ENCODE measurements at places on chromosomes 1 and 21.
A peak's percentile ranks its signal among the peaks of the same experiment; 100 is the strongest.

GRCh38 chr1:94660994-94661393, 119.4 kb upstream of the F3 start:
- no peak for DNase-seq

- no peak for DNase-seq
These were observed 27.4 kb downstream of the LAMB3 start for GRCh38 chr1:209624558-209625549.

GRCh38 chr1:11721311-11721710, 14.6 kb upstream of the AGTRAP start:
- no peak for DNase-seq

DNA sequence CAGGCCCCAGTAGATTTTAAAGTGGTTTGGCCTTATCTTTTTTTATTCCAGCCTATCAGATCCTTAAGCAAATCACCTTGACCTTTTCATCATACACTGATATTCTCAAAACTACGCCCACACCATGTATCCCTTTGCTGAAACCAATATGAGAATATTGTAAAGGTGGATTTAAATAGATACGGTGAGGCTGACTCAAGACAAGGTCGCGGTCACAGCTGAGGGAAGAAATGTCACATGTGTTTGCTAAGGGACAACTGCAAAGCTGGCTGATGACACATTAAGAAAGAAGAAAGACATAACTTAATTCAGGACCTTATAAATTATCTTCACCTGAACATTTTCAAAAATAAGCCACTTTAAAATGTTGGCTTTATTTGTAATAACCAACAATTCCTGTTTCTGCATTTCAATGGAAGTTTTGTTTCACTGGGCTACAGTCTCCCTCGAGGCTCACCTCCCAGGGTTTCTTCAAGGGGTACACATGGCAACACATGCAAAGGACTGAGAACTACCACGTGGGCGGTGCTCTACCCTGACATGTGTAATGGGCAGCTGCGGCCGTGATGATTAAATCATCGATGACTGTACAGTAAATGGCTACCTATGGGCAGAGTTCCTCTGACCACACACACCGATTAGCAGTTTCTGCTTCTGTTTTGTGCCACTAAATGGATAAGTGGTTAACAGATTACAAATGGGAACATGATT, 189.5 kb downstream of the SIPA1L2 start:
- DNase-seq = no peak

GRCh38 chr1:29179641-29180184, 2.0 kb downstream of the SRSF4 start:
- DNase-seq = no peak

DNA sequence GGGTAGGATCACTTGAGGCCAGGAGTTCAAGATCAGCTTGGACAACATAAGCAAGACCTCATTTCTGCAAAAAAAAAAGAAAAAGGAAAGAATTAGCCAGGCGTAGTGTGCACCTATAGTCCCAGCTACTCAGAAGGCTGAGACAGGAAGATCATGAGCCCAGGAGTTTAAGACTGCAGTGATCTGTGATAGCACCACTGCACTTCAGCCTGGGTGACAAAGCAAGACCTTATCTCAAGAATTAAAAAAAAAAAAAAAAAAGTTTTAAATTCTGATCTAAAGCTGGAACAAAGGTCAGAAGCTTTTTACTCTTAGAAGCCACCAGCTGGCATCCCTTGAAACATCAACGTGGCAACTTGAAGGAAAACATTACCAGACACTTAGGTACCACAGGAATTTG, 45.3 kb downstream of the HENMT1 start:
- DNase-seq = no peak

- DNase-seq = no peak
These were observed 18.5 kb upstream of the MTARC1 start for GRCh38 chr1:220768126-220768601.

DNA sequence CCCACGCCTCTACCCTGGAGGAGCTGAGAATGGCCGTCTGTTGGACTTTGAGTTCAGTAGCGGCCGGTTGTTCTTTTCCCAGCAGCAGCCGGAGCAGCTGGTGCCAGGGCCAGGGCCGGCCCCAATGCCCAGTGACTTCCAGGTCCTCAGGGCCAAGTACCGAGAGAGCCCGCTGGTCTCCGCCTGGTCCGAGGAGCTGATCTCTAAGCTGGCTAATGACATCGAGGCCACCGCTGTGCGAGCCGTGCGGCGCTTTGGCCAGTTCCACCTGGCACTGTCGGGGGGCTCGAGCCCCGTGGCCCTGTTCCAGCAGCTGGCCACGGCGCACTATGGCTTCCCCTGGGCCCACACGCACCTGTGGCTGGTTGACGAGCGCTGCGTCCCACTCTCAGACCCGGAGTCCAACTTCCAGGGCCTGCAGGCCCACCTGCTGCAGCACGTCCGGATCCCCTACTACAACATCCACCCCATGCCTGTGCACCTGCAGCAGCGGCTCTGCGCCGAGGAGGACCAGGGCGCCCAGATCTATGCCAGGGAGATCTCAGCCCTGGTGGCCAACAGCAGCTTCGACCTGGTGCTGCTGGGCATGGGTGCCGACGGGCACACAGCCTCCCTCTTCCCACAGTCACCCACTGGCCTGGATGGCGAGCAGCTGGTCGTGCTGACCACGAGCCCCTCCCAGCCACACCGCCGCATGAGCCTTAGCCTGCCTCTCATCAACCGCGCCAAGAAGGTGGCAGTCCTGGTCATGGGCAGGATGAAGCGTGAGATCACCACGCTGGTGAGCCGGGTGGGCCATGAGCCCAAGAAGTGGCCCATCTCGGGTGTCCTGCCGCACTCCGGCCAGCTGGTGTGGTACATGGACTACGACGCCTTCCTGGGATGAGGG, 28.5 kb upstream of the SPSB1 start:
- no peak for DNase-seq

DNA sequence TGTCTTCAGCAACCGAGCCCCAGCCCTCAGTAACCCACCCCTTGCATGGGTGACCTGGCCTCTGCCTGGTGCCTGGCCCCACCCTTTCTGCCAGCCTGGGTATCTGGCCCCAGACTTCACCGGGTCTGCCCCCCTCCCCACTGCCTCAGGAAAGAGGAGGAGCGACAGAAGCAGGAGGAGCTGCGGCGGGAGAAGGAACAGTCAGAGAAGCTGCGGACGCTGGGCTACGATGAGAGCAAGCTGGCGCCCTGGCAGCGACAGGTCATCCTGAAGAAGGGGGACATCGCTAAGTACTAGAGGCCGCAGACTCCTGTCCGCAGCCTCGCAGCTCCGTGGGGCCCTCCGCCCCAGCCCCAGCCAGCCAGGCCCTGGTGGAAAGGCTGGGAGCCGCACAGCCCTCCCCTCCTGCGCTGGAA, 6.1 kb downstream of the TNFRSF25 start:
- no peak for DNase-seq

GRCh38 chr1:219708919-219709543, 96.1 kb upstream of the ZC3H11B start:
- no peak for DNase-seq

GRCh38 chr21:29304597-29304996, 5.9 kb downstream of the BACH1 start:
- DNase-seq = no peak

DNA sequence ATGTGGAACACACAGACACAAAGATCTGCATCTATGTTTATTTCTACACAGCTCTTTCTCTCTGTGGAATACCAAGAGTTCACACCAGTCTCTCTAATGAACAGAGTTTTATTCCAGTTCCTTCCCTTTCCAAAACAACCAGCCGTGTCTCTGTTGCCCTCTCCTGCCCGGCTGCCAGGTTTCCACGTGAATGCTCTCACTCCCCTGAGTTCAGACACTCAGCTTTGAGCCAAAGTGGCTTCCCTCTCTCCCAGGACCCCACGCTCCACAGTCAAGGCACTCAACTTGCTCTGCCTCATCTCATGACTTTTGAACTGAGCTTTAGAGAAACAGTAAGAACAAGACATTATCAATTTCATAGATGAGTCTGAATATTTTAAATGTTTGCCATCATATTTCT, 488.9 kb downstream of the SMYD3 start:
- no peak for DNase-seq

DNA sequence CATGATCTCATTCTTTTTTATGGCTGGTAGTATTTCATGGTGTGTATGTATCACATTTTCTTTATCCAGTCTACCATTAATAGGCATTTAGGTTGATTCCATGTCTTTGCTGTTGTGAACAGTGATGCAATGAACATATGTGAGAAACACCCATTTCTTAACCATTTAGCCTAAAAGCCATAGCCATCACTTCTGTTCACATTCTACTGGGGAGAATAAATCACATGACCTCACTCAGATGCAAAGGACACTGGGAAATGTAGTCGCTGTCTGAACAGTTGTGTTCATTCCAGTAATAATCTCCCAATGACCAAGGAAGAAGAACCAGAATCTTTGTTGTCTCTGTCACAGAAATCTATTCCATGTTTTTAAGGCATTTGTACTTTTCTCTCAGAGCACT, 15.1 kb upstream of the PLA2G2E start:
- no peak for DNase-seq

GRCh38 chr1:168782559-168783116, 53.6 kb upstream of the DPT start:
- DNase-seq = no peak

- DNase-seq = no peak
These were observed 22.5 kb upstream of the LAX1 start for GRCh38 chr1:203742436-203742835.

- DNase-seq = no peak
These were observed 24.5 kb downstream of the SSX2IP start for GRCh38 chr1:84665703-84666317.

- no peak for DNase-seq
These were observed 33.7 kb downstream of the PTGFRN start for GRCh38 chr1:116943438-116943837.

- no peak for DNase-seq
These were observed 111.3 kb upstream of the SAMSN1 start for GRCh38 chr21:14657241-14658008.

DNA sequence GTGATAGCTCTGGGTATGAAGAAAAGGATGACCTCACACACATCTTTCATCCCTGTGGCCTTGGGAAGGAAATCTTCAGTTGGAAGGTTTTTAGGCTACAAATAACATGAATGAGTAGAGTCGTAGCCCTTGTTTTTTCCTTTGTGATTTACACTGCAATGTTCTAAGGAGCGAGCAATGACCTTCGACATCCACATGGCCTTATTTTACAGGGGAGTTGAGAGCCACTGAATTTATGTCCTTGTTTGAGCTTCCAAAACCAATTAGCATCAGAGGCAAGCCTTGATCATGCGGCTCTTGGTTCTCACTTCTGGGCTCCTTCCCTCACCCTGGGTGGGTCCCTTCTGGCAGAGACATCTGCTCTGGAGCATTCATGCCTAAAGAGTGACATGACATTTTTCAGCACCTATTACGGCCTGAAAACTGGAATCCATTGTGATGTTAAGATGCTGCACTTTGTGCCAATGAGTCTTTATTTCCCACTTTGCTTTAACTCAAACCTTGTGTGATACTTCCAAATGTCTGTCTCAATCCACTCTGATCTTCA, 70.5 kb upstream of the RUNX1 start:
- no peak for DNase-seq

DNA sequence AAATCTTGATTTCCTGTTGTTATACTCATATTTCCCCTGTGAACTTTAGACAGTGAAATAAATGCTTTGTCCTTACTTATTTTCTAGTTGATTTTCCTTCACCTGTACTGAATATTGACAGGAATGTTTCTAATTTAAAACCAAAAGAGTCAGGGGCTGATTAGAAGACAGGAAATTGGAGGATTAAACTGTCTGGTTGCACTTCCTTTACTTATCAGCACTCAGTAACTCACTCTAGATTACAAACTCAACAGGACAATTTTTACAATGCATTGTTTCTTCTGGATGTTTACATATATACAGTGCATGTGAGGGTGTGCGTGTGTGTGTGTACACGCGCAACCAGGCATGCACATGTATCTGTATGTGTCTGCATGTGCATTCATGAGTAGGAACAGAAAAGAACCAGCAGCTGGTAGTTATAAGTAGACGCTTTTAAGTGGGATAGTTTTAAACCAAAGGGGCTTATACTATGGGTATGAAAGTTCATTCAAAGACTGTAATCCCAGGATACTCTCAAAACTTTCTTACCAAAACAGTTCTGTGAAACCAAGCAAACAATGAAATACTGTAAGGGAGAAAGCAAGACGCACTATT, 212.0 kb upstream of the NFIA start:
- DNase-seq = no peak

GRCh38 chr1:246162560-246162959, 344.5 kb downstream of the SMYD3 start:
- no peak for DNase-seq

DNA sequence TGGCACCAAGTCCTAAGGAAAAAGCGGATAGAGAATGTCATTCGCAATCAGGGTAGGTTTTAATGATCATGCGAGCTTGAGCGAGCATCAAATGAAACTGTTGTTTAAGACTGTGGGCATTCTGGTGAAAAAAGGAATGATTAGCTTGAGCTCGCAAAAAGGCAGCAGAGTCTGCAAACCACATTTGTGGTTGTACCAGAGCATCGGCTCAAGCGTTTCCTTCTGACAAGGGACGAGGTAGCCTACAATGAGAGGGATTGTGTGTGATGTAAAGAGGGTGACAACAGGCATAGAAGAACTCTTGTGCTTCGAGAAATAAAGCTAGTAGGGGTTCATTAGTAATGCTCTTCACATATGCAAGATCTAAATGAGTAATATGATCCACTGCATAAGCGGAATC, 11.1 kb upstream of the CD48 start:
- no peak for DNase-seq

DNA sequence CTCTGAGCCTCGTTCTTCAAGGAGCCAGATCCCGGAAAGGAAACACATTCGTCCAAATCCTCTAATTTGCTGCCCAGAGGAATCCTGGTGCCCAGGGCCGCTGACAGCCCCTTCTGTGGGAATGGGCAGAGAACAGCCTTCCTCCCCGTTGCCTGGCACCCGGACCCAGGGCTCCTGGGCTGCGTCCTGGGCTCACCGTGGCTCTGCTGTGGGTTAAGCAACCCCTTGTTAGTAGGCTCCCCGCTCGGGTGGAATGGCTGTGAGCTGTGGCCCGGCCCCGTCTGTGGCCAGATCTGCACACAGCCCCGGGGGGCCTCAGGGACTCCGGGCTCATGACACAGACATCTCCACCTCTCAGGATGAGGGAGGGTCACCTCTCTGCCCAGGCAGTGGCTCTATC, 122.9 kb upstream of the ARHGEF16 start:
- DNase-seq = no peak

- peak; percentile 9 for DNase-seq
These were observed 93.0 kb upstream of the BMP8A start for GRCh38 chr1:39398278-39399021.

Measured in activated T-cell treated with anti-CD3 and anti-CD28 coated beads for 48 hours (primary cell).